ENCODE measurements at places on chromosomes 2 and 18. TPM values are rescaled to one million over a fixed set of nuclear protein-coding genes. Genes with fewer than 3 reads are reported as not detected.

- no peak for DNase-seq
Measured at GRCh38 chr2:163734881-163735684, 725 bp downstream of the FIGN start.

GRCh38 chr2:86352137-86352726 lies 14.8 kb upstream of the REEP1 start:
- DNase-seq = no peak

PLEKHB2 gene
- 28.4 TPM for total RNA-seq

DNA sequence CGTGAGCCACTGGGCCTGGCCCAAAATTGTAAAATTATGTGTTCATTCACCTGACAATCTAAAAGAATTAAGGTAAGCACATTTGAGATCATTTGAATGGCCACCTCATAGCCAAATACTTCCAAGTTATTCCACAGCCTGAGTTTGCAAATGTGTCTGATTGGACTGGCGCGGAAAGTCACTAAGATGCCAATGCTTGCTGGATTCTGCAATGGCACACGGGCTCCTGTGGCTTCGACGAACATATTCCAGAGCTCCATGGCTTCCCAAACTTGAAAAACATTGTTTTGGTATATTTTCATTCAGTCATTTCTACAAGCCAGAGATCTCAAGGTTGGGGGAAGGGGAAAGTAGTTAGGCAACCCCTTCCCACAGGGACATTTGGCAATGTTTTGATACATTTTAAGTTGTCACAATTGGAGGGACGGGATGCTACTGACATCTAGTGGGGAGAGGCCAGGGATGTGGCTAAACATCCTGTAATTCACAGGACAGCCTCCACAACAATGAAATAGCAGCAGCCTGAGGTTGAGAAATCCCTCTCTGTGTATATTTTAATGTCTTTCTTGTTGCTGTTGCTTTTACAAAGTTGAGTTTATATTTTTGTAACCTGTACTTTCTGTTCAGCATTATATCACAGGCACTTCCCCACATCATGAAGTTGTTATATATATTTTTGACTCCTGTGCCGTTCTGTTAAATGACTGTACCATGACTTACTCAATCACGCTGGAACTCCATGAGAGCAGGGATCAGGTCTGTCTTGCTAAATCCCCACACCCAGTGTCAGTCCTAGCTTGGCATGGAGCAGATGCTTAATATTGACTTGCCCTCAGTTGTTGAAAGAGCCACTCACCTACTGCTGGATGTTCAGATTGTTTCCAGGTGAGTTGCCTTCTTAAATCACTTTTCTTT lies 56.9 kb downstream of the COL4A4 start:
- DNase-seq = no peak

DNA sequence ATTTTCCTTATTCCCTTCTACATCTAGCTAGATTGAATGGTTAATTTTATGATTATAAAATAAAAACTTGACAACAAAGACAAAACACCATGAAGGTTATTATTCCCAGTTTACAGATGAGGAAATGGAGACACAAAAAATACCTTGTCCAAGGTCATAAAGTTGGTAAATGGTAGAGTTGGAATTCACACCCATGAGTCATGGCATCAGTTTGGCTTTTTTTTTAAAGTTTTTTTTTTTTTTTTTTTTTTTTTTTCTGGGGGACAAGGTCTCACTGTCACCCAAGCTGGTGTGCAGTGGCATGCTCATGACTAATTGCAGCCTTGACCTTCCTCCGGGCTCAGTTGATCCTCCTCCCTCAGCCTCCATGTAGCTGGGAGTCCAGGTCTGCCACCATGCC lies 70.0 kb downstream of the MTX2 start:
- no peak for DNase-seq

PAX3 gene
- not detected for total RNA-seq

GRCh38 chr2:236787885-236788284 lies 218.3 kb downstream of the ACKR3 start:
- no peak for DNase-seq

GRCh38 chr18:12745095-12745795 lies 42.4 kb downstream of the PSMG2 start:
- DNase-seq = no peak

GRCh38 chr2:215002500-215002899 lies 135.9 kb downstream of the ABCA12 start:
- no peak for DNase-seq

GRCh38 chr2:45685260-45685659 lies 33.8 kb downstream of the PRKCE start:
- no peak for DNase-seq

GRCh38 chr2:172777431-172777830 lies 41.8 kb downstream of the RAPGEF4 start:
- DNase-seq = no peak

TET3 gene
- total RNA-seq = 2.4 TPM

DNA sequence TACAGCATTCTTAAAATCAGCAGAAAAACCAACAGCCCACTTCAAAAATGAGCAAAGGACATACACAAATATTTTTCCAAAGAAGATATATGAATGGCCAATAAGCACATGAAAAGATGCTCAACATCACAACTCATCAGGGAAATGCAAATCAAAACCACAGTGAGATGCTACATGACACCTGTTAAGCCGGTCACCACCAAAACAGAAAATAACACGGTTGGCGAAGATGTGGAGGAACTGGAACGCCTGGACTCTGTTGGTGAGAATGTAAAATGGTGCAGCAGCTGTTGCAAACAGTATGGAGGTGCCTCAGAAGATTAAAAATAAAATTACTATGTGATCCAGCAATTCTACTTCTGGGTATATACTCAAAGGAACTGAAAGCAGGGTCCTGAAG lies 184.8 kb downstream of the INHBB start:
- DNase-seq = no peak

DNA sequence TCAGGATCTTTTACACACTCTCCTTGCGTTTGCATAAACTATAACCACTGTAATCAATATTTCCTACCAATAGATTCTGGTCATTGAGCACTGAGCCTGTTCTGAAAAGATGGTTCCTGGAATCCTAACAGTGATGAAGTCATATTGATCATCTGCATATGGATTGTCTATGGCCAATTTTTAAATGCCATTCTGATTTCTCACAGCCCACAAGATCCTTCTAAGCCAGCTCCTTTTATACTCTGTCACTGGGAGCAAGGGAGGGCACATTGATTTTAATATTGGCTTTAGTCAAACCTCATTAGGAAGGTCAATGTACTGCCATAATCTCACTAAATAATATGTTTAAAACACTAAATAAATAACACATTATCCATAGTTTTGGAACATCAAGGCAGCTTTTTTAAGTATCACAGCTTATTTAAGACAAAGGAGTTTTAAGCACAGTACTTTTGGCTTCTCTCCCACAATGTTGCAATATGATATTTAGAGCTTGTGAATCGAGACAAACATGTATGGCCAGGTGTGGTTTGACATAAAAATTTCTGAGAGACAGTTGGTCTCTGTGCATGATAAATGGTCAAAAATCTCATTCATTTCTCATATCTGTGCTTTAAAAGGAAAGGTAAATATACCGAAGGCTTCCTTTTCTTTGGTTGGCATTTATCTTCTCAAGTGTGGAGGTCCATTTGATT lies 267.3 kb downstream of the MTX2 start:
- DNase-seq = no peak

GRCh38 chr2:86563650-86564061 lies 413 bp upstream of the CHMP3 start:
- no peak for DNase-seq

DNA sequence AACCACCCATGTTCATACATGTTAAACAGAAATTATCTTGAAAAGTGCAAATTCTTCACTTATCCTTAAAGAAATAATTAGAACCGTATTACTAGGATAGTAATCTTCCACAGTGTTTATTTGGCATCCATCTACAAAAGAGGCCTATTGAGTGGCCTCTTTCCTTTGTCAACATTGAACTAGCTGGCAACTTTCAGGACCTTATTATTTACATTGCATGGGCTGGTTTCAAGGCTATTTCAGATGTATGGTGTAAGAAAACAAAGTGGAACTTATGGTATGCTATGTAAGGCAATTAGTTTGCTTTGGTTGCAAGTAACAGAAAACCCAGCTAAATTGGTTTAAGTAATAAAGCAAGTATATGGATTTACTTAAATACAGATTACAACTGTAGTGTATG lies 324.6 kb downstream of the RBM43 start:
- no peak for DNase-seq

DNA sequence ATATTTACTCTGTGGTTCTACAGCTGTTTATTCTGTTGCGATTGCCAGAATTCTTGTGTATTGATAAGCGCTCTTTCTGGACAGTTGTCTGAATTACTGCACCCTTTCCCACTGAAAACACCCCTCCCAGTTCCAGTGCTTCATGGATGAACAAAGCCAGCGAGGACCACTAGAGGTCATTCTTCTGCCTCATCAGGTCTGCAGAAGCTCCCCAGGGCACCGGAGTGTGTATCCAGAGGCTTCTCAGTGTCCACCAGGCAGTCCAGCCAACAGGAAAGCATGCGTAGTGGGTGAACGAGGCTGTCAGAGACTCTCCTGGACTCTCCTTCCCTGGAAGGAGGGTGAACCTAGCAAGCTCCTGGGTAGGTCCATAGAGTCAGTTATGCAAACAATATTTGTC lies 40.6 kb upstream of the INHBB start:
- DNase-seq = no peak

GRCh38 chr2:3131636-3132326 lies 245.8 kb downstream of the EIPR1 start:
- DNase-seq = no peak

- DNase-seq = no peak
Measured at GRCh38 chr2:178404368-178404767, 46.6 kb downstream of the PRKRA start.

GRCh38 chr18:446941-447560 lies 53.5 kb downstream of the COLEC12 start:
- no peak for DNase-seq

- no peak for DNase-seq
Measured at GRCh38 chr2:98458207-98458606, 13.5 kb downstream of the INPP4A start.

All from heart right ventricle (tissue), 16 donors.